ENCODE measurements at places on chromosomes 1 and 21.

GRCh38 chr1:220803401-220804201, 16.9 kb downstream of the MTARC1 start:
- peak; percentile 26 for DNase-seq

GRCh38 chr1:203041351-203041932, 15.2 kb downstream of the PPFIA4 start:
- no peak for DNase-seq

GRCh38 chr1:163824006-163824405, 502.3 kb downstream of the NUF2 start:
- DNase-seq = no peak

DNA sequence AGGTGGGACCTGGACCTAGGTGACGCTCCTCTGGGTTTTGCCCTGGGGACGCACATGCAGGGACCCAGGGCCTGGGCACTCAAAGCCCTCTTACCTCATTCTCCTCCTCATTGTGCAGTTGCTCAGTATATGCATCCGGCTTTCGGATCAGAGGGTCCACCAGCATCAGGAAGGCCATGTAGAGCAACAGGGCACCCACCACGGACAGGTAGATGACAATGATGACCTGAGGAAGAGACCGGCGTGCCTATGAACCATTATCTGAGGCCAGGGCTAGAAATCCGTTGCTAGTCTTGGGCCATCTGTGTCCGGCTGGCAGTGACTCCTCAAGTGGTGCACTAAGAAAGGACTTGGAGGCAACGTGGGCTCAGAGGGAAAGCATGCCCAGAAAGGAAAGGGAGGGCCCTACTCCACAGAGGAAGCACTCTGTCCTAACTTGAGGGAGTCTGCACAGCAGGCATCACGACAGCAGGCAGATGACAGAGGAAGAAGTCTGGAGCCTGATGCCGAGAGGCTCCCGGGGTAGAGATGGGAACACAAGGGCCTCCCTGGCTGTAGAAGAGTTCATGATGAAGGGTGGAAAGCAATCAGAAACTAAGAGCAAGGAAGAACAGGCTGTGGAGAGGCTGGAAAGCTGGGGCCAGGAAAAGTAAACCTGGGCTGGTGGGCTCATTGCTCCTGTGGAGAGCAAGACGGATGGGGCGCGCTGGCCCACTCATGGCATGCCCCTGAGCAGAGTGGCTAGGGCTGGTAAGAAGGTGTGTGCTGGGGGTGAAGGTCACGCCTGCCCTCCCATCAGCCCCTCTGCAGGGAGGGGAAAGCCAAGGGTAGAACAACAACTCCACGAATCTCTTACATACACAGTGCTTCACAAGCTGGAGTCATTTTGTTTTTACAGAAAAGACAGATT, 10.3 kb downstream of the TMEM9 start:
- DNase-seq = no peak
